ENCODE measurements at places on chromosomes 7 and 10. TPM values are rescaled to one million over a fixed set of nuclear protein-coding genes. Genes with fewer than 3 reads are reported as not detected.

DNA sequence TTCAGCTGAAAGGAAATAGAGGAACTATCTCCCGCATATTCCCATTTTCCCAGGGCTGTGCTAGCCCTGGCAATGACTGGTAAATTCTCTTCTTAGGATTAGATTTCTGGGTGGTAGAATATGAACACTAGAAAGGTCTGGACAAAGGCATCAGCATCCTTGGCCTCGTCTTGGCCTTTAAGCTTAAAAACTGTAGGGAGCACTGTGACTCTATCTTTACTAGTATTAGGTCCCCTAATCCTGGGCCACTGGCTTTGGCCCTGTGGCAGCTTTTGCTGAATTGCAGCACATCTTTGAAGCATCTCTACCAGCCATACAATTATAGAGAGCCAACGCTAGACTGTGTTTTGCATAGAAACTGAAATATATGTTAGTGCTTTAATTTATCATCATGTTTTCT is 41.5 kb upstream of the EBLN1 start:
- no peak for DNase-seq

DNA sequence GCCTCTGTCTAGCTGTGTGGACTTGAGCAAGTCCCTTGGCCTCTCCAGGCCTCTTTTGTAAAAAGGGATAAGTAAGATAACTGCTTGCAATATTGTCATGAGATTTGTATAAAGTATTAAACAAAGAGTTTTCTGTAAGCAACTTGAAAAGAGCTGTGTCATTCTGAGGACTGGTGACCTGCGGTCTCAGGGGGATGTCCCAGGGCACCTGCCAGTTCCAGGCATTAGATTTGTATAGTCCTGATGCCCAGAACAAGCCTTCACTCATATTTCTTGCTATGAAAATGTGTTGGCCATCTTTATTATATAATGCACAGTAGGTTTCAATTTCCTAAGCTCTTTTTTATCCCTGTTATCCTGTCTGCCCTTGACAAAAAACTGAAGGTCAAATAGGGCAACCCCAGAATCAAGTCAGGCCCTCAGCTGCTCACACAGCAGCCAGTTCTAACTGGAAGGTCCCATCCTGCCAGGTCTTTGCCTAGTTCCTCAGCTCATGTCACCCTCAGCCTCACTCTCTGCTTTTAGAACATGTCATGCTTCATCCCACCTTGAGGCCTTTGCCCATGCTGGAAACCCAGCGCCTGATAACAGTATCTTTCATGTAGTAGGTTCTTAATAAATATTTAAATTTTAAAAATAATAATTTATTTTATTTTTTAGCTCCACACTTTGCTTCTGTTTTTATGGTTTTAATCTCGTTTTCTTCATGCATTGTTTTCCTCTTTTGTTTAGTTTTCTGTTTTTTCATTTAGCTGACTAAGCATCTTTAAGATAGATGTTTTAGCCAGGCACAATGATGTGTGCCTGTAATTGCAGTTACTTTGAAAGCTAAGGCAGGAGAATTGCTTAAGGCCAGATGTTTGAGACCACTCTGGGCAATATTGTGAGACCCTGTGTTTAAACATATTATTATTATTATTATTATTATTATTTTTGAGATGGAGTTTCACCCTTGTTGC is 87.5 kb upstream of the ZNF92 start:
- no peak for DNase-seq

The COL26A1 gene
- 39.2 TPM for total RNA-seq

The TRDMT1 gene
- 20.6 TPM for total RNA-seq

GRCh38 chr7:128703609-128704241 is 31.6 kb downstream of the GARIN1A start:
- no peak for DNase-seq

GRCh38 chr10:111084366-111085255 is 7.8 kb downstream of the ADRA2A start:
- DNase-seq: no peak

The GNAT3 gene
- not detected for total RNA-seq

GRCh38 chr7:8390262-8390626 is 43.2 kb upstream of the NXPH1 start:
- no peak for DNase-seq

The TMEM140 gene
- not detected for total RNA-seq

DNA sequence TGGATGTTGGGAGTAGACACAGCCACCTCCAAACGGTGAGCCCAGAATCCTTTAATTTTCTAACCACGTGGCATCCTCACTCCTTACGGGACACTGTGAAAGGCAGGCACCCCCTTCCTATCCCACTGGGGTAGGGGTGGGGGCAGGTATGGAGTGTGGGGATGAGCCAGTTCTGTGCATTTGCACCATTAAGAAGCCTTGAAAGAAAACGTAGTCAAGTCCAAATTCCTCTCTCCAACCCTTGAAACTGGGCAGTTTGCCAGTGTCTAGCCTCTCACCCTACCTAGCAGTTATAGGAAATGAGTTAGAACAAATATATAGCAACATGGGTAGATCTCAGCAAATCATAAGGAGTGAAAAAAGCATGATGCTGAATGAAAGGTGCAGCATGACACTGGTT is 92.4 kb upstream of the LEP start:
- DNase-seq: no peak

DNA sequence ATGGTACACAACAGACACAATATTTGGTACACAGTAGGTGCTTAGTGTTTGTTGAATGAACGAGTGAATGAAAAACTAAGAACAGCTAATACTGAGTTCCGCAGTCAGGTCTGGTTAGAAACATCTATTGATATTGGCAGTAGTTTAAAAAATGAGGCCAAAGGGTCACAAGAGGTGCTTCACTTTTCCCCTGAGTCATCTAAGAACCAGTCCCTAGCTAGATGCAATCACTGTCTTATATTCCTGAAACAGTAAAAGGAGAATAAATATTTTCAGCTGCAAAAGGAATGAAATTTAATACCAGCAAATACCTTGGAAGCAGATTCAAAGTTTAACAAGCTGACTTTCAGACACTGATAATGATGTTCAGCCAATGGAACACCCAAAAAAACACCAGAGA is 54.5 kb downstream of the SCRN1 start:
- DNase-seq: no peak

DNA sequence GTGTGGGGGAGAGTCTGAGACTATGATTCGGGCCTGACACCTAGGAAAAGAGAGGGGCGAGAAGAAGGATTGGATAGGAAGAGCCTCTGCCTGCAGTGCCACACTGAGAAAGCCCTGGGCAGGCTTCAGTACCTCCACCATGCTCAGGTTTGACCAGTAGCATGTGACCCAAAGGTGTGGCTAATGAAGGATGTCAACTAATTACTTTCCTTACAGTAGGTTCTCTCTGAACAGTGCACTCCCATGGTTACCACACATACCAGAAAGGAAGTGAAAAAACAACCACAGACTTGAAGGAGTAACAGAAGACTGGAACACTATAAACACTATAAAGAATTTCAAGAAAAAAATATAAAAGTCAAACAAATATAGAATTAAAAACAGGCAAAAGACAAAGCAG is 46.2 kb downstream of the SEM1 start:
- no peak for DNase-seq
